ENCODE measurements at places on chromosomes 6 and 20. TPM values are rescaled to one million over a fixed set of nuclear protein-coding genes. Genes with fewer than 3 reads are reported as not detected.

Gene NOTCH4
- 0.51 TPM for total RNA-seq

Gene SLC22A3
- not detected for total RNA-seq

Gene FOXF2
- not detected for total RNA-seq

Gene PRSS16
- total RNA-seq = 2.3 TPM

Gene SLC17A4
- total RNA-seq = not detected

Gene UBE2C
- total RNA-seq = 192 TPM

Gene EFCAB8
- 0.83 TPM for total RNA-seq

Gene MAFB
- not detected for total RNA-seq

Gene FNDC1
- total RNA-seq = not detected

Gene EEF1A2
- total RNA-seq = 1.7 TPM

Gene BACH2
- 55.4 TPM for total RNA-seq

Gene RXRB
- total RNA-seq = 41.4 TPM

Gene JPH2
- total RNA-seq = not detected

GRCh38 chr20:49747707-49748524 lies 34.2 kb upstream of the B4GALT5 start:
- no peak for DNase-seq

DNA sequence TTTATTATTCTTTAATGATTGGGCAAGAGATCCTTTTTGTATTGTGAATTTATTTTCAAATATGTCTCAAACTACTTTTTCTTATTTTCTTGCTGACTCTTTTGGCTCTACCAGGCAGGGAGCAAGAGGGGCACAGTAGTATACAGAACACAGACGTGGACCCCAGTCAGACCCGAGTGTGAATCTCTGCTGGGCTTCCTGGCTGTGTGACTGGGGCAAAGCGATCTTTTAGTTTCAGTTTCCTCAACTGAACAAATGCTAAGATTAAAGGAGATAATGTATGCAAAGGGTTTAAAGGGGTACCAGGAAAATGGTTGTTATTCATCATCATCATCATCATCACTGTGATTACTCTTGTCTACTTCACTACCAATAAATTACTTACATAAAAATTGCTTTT lies 317.5 kb downstream of the HIVEP2 start:
- DNase-seq = no peak

DNA sequence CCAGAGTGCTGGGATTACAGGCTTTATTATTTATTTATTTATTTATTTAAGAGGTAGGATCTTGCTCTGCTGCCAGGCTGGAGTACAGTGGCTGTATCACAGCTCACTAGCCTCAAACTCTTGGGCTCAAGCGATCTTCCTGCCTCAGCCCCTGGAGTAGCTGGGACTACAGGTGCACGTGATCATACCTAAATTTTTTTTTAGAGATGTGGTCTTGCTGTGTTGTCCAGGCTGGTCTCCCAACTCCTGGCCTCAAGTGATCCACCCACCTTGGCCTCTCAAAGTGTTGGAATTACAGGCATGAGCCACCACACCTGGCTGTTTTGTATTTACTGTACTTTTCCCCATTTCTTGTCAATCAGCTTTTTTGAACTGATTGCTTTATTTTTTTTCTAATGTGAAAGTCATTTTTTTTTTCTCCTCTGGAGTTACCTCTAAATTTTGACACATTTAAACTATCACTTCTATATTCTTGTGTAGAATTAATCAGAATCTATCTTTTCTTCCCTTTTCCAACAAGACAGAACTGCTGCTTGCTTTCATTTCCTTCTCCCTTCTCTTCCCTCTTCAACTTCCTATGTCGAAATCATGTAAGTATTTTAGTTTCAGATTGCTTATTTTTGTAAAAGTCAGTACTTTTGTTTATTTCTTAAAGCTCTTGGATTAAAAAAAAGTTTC lies 12.0 kb downstream of the PANK2 start:
- peak; percentile 2 for DNase-seq

- no peak for DNase-seq
Observed at GRCh38 chr20:1274485-1275311, 8.6 kb downstream of the SNPH start.

GRCh38 chr6:126797981-126798380 lies 320.5 kb upstream of the RSPO3 start:
- DNase-seq = no peak

DNA sequence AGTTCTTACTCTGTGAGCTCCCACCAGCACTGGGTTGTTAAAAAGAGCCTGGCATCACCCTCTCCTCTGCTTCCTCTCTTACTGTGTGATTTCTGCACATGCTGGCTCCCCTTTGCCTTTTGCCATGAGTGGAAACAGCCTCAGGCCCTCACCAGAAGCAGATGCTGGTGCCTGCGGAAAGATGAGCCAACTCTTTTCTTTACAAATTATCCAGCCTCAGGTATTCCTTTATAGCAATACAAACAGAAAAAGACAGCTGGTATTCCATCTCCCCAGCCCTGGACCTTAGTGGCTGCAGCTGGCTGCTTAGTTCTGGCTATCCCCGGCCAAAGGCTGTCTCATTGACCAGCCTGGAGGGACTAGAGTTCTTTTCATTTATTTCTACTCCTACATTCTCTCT lies 129.1 kb downstream of the IMPG1 start:
- no peak for DNase-seq

GRCh38 chr6:163094881-163095280 lies 319.6 kb upstream of the QKI start:
- DNase-seq = no peak

- DNase-seq = no peak
Observed at GRCh38 chr6:12484519-12484918, 194.4 kb downstream of the EDN1 start.

DNA sequence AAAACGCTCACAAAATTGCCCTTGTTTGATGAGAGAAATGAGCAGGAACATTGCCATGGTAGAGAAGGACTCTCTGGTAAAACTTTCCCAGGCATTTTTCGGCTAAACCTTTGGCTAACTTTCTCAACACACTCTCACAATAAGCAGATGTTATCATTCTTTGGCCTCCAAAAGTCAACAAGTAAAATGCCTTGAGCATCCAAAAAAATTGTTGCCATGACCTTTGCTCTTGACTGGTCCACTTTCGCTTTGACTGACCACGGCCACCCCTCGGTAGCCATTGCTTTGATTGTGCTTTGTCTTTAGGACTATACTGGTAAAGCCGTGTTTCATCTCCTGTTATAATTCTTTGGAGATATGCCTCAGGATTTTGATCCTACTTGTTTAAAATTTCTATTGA lies 41.1 kb upstream of the PREP start:
- no peak for DNase-seq

- no peak for DNase-seq
Observed at GRCh38 chr6:134447883-134448387, 130.0 kb upstream of the SGK1 start.

GRCh38 chr6:167238146-167238693 lies 52.9 kb upstream of the UNC93A start:
- DNase-seq = no peak

DNA sequence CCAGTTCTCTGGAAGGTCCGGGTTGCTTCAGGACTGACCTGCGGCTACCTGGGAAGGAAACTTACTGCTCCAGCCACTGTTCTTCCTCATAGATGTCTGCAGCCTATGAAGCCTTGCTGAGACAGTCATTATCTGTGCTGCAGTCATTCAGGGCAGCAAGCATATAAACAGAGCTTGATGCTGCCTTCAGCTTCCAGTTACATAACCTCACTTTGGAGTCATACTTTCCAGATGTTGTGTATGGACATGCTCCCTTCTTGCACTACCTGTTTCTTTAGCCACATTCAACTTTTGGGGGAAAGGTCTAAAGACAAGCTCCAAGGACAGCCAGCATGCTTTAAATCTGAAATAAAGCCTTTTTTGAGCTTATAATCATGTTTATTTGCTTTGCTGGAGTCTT lies 98.1 kb downstream of the SLC24A3 start:
- DNase-seq = no peak

DNA sequence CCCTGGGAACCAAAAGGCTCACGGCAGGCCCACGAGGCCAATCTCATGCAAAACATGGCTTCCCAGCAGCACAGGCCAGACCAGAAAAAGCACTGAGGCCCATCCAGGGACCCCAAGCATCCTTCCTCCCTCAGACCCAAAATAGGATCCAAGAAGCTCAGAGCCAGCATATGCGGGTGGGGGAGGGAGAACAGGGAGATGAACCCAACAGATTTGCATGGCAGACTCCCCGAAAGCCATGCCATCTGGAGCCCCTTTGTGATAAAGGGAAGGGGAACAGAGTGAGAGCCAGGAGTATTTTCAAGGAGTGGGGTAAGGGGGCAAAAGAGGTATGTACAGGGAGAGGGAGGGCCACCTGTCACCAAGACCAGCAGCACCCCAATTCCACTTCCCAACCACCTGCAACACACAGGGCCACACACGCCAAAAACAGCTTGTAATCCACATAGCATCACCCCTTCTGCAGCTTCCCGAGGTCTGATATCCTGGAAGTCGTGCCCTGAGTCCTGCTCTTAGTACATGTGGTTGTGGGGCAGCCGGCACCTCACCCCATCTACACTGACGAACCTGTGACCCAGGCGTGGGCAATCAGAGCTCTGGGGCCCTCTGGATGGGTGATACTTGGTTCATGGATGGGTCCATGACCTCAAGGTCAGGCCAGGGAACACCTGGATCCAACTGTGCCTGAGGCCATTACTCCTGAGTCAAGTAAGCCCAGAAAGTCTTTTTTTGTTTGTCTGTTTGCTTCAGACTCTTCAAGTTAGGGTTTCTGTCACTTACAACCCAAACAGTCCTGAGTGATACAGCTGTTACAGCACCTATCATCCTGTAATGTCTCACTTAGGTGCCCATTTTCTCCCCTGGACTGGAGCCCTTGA lies 24.4 kb downstream of the PREX1 start:
- no peak for DNase-seq

- DNase-seq = peak; percentile 74
Observed at GRCh38 chr20:59004493-59004762, 2.6 kb downstream of the CTSZ start.

DNA sequence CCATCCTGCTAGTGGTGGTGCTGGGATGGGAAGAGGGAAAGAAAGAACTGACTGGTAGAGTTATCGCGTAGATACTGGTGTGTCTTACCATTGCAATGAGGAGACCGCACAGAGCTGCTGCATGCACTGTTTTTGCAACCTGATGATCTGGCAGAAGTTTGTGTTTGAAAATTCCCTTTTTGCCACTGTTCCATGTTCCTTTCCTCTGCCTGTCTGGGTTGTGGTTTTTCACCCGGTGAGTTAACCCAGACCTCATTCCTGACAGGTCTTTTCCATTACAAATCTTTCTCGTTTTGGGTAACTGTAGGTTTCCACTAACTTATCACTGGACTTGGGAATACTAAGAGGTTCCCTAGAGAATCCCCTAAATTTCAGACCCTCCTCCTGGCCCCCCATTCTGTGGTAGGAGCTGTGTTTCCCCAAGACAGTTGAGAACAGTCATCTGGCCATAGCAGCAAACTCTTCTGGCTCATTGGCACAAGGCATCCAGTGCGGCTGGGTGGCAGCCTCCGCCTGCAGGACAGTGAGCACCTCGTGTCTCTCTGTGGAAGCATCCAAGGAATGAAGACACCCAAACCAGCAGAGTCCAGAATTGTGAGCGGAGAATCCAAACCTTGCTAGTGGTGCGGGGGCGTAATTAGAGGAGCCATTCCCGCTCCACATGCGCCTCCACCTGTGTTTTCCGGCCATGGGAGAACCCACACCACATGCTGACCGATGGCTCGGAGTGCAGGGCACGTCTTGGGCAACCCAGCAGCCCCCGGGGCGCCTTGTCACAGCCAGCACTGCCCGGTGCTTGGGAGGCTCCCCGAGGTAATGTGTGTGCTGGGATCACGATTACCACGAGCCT lies 32.8 kb downstream of the ERMARD start:
- DNase-seq = no peak

GRCh38 chr6:37622646-37623071 lies 75.0 kb downstream of the MDGA1 start:
- peak; percentile 72 for DNase-seq

DNA sequence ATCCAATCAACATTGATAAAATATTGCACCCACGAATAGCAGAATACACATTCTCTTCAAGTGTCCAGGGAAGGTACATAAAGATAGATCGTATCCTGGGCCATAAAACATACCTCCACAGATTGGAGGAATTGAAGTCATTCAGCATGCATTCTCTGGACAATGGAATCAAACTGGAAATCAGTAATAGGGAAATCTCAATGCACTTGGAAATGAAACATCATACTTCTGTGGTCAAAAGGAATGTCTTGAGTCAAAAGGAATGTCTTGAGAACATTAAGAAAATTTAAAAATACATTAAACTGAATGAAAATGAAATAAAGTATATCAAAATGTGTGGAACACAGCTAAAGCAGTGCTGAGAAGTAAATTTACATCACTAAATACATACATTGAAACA lies 138.8 kb downstream of the TFAP2A start:
- no peak for DNase-seq

- DNase-seq = peak; percentile 39
Observed at GRCh38 chr20:1509237-1509636, 18.0 kb upstream of the SIRPB2 start.

Measured in activated CD4-positive, alpha-beta memory T cell treated with anti-CD3 and anti-CD28 coated beads for 36 hours (primary cell).